Head of caudate nucleus (tissue), 42 donors: ENCODE measurements at places on chromosomes 2 and 18.
A peak's percentile ranks its signal among the peaks of the same experiment; 100 is the strongest.

- DNase-seq = no peak
These were observed 111.8 kb upstream of the PPP1CB start for GRCh38 chr2:28639836-28640235.

DNA sequence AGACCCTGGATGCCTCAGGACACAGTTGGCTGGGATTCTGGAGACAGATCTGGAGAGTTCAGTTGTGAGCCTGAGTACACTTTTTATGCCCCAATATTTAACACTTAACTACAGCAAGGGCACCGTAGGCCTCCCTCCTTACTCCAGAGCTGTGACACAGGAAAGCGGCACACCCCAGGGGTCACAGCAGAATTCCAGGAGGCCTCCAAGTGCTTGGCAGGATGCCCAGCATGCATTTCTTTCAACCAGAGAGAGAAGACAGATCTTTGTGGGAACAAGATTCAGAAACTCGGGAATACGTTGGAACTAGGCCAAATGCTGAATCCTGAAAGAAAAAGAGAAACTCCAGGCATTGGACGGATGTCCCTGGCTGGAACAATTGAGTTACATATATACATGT lies 199.2 kb upstream of the NT5C1B start:
- DNase-seq = no peak

DNA sequence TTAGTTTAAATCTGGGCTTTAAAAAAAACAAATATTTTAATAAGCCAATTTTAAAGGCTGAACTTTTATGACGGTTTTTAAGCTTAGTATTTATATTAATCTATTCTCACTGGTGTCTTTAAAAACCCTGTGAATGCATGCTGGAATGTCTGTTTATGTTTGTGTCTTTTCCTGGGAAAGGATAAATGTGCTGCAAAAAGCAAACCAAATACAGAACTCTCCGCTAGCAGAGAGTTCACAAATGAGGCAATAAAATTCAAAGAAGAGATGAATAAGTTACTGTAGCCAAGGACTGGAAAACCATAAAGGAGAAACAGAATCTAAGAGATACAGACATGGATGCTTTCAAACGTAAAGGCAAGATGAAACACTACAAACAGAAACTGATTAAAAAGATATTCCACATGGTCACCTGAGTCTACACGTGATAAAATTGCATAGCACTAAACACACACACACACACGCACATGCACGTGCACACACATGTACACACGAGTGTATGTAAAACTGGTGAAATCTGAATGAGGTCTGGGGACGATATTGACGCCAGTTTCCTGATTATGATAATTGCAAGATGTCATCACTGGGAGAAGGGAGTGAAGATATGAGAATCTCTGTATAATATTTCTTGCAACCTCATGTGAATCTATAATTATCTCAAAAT lies 4.5 kb downstream of the TWIST2 start:
- DNase-seq = no peak

DNA sequence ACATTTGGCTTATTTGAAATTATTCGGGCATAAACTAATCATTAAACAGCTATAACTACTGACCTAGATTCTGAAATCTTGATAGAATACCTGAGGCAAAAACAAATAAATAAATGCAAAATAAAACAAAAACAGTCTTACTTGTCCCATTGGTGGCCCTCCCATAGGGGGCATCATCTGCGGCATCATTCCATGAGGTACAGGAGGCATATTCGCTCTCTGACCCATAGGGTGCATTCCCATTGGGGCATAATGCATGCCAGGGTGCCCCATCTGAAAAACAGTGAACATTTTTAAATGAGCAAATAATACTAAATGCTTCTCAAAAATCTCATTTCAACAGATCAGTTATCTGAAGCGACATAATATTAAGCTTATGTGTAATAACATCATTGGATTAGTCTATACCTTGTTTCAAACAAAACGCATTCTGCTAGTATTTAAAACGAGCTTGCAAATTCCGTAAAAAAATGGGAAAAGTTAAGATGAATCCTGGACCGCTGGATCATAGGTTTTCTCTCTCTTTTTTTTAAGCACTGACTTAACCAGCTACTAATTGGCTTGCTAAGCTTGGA lies 1.3 kb downstream of the PRPF40A start:
- no peak for DNase-seq

GRCh38 chr2:207807516-207807915 lies 37.8 kb upstream of the FZD5 start:
- no peak for DNase-seq

DNA sequence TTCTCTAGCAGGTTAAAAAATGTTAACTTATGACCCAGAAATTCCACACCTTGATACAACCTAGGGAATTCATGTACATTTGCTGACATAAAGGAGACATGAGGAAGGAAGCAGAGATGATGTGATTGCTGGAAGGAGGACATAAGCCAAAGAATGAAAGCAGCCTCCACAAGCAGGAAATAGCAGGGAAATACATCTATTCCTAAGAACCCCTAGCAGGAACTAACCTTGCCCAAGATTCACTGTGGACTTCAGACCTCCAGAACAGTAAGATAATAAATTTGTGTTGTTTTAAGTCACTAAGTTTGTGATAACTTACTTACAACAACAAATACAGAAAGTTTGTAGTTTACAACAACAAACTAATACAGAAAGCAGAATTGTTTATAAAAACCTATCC lies 4.6 kb upstream of the DSG4 start:
- DNase-seq = no peak

- no peak for DNase-seq
These were observed 66.6 kb upstream of the ODC1 start for GRCh38 chr2:10514743-10515142.

DNA sequence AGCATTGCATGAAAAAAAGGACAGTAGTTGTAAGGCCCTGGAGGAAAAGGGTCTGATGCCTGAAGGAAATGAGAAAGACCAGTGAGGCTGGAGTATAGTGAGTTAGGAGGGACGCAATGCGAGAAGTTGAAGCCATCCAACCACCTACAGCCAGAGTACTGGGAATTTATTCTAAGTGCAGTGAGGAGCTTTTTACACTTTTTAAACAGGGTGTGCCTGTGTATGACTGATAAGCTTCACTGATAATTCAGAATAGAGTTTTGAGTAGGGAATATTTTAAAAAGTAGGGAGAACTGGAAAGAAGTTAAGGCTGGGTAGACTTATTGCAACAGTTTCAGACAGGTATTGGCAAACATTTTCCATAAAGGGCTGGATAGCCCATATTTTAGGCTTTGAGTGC lies 35.9 kb upstream of the CCDC85A start:
- no peak for DNase-seq

GRCh38 chr2:31354837-31355236 lies 59.7 kb downstream of the XDH start:
- no peak for DNase-seq

GRCh38 chr2:42754021-42754775 lies 9.7 kb downstream of the OXER1 start:
- DNase-seq = peak; percentile 53

- DNase-seq = no peak
These were observed 114.1 kb upstream of the HDAC4 start for GRCh38 chr2:239514754-239515530.

DNA sequence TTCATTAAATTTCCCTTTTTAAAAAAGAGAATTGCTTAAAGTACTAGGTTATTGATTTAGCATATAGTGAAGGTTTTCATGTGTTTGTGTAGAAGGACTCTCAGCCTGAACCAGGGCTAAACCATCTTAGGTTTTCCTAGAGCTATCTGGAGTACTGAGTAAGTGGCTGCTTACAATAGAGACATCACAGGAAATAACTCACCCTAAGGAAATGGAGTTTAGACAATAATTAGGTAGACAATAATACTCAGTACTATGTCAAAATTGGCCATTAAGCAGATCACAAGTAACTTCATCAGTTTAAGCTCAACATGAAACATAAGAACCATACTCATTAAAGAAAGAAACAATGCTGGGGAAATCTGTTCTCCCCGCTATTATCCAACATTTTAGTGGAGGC lies 240.0 kb downstream of the RND3 start:
- DNase-seq = no peak

GRCh38 chr18:39325973-39326372 lies 1760.4 kb upstream of the CELF4 start:
- DNase-seq = no peak

DNA sequence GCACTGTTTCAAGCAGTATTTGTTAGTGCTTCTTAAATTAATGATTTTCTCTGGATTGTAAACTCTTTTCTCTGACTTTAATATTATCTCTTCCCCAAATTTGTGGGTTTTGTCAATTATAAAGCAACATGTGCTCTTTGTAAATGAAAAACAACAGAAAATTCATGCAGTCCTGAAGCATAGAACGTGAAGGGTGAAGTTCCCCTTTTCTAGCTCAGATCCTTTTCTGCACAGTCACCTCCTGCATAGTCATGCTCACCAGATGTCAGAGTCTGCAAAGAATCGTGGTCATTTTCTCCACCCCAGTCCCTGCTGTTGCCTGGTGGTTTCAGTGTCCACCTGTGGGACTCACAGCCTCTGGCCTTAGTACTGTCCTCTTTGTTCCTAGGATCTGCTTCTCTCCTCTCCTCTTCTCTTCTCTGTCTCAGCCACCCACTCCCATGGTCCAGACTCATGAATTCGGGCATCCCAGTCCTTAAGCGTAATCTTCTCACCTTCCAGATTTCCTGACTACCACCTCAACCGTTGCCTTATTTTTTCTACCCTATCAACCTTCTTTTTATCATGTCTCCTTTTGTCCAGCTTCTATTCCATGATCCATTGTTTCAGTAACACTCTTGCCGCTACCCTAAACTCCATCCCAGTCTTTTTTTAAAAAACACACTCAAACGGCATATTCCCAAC lies 229.1 kb downstream of the RTP5 start:
- DNase-seq = no peak

DNA sequence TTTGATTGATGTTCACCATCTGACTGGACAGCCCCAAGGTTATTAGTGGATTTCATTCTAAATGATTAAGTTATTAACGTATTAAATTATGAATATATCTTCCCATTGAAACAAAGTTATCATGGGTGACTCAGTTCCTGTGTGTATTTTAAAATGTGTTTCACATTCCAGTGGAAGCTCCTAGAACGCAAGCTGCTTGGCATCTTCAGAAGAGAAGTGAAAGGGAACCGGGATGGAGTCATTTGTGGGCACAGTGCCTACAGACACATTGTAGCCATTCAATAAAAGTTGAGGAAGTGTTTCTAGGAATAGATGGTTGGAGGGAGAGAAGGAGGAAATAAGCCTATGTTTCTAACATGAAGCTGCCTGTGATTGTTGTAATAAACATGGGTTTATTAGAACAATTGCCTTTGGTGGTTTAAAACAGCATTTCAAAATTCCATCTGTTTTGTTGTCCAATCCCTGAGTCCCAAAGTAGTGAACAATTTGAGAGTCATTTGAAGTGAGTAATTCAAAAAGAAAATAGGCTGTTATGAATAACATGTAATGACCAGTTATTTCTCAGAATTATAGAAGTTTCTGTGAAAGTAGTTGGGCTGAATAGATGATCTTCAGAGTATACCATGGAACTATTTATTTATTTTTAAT lies 143.5 kb downstream of the PKP4 start:
- DNase-seq = no peak

DNA sequence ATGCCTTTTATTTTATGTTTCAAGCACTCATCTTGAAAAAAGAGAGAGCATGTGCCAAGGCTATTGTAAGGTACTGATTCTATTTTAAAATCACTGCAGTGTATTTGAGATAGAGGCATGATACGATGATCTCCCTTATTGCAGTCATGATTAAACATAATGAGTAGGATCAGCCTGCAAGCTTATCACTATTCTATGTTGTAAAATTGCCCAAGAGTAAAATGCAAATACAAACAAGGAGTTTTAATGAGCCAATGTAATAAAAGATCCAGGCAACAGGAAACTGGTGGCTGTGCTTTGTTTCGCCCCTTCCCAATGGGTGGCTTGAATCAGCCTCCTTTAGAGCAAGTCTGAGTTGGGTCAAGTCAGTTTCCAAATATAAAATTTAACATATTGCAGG lies 116.4 kb upstream of the RBMS1 start:
- DNase-seq = no peak

DNA sequence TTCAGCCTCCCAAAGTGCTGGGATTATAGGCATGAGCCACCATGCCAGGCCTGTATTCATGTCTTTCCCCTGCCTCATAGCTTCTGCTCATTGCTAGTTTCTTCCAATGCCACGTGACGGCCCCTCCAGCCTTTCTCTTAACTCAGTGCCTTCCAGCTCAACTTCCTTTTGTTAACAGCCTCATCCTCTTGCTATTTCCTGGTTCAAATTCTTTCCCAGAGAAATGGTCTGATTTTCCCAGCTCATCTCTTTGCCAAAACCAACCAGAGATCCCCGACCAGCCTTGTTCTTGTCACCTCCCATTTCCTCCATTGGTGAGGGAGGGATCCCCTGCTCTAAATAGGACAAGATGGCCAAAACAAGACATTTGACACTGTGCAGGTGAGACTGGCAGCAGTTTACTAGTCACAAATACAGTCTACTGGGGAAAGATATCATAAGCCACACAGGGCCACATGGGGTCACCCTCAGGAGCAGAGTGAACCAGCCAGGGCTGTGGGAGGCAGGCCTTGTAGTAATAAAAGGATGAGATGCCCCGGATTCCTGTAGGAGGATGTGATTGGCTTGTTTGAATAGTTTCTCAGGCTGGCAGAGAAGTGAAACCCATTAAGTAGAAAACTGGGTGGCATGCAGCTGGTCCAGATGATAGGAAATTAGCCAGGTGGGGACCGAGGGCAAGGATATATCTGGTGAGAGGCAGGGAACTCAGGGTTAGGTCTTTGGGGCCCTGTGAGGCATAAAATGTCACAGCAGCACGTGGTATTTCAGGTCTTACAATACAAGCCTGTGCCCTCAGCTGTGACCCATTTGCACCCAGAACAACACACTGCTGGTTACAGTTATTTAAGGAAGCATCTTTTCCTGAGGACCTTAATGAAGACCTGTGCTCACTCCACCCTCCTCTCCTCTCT lies 6.4 kb downstream of the CD207 start:
- DNase-seq = no peak

DNA sequence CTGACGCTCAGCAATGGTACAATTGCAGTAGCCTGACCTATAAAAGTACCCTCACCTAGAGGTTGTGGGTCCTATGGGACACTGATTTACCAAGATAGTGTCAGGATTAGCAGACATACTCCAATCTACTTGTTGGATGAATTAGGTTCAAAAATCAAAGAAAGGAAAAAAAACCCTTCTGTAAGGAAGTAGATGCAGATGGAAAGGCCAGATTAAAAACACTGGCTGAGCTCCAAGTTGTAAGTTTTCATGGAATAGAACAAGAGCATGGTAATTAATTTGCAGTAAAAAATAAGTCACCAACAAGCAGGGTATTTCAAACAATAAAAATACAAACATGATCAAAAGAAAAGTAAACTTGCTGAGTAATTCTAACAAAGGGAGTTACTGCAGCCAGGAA lies 26.4 kb downstream of the IDH1 start:
- no peak for DNase-seq

- no peak for DNase-seq
These were observed 399.8 kb downstream of the CDH7 start for GRCh38 chr18:66150650-66151049.

DNA sequence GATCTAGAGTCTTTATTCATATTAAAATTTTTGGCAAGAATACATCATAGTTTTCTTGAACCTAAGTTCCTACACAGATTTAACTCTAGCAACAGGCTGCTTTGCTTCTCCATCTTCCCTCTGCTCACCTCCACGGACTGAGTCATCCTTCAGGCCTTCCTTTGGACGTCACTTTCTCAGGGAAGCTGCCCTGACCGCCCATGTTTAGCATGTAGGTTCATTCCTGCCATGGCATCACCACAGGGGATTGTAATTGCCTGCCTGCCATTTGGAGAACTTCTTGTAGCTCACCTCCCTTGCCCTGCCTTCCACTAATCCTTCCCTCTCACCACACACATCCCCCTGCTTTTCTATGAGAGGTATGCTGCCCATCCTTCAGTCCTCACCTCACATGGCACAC lies 43.9 kb upstream of the B3GNT2 start:
- no peak for DNase-seq
